ENCODE measurements at places on chromosomes 3 and 15. TPM values are rescaled to one million over a fixed set of nuclear protein-coding genes. Genes with fewer than 3 reads are reported as not detected.
A peak's percentile ranks its signal among the peaks of the same experiment; 100 is the strongest.

GRCh38 chr3:69085168-69085832 is 563 bp downstream of the ARL6IP5 start:
- peak overlapping the region; percentile 83 for H3K4me3 ChIP-seq
- peaks cover 22% of the 10 kb centered on the region for H3K4me1 ChIP-seq
- DNase-seq: peak; percentile 58
- H3K27ac ChIP-seq: peak overlapping the region; percentile 94
- H3K36me3 ChIP-seq: no peaks in the 10 kb centered on the region

RLBP1 gene
- total RNA-seq: not detected

SERPINI2 gene
- total RNA-seq: not detected

- H3K4me3 ChIP-seq: no peak overlapping the region
- no peaks in the 10 kb centered on the region for H3K4me1 ChIP-seq
- DNase-seq: no peak
- H3K36me3 ChIP-seq: no peaks in the 10 kb centered on the region
Observed at GRCh38 chr15:68658641-68659358, 80.0 kb downstream of the CORO2B start.

GCSAM gene
- 0.08 TPM for total RNA-seq

FEZF2 gene
- total RNA-seq: not detected

CADPS gene
- total RNA-seq: 0.17 TPM

DET1 gene
- 5.4 TPM for total RNA-seq

DNA sequence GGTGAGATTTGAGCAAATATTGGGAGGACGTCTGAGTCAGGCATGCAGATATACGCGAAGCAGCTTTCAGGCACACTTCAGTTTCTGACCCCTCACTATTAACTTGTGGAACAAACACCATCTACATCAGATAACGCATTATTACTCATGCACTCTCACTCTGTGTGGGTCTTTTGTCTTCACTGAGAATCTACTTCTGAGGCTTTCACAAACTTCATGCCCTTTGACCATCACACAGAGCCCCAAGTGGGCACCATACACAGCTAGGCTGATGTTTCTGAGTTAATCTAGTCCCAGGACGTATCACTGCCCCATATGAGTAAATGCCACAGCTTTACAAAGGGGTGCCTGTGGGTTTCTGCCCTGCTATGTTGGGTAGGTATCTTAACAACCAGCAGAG is 39.6 kb upstream of the IP6K2 start:
- H3K27ac ChIP-seq: no peak overlapping the region
- H3K27me3 ChIP-seq: no peaks in the 10 kb centered on the region
- peaks cover 21% of the 10 kb centered on the region for H3K4me1 ChIP-seq
- no peak for DNase-seq

DNA sequence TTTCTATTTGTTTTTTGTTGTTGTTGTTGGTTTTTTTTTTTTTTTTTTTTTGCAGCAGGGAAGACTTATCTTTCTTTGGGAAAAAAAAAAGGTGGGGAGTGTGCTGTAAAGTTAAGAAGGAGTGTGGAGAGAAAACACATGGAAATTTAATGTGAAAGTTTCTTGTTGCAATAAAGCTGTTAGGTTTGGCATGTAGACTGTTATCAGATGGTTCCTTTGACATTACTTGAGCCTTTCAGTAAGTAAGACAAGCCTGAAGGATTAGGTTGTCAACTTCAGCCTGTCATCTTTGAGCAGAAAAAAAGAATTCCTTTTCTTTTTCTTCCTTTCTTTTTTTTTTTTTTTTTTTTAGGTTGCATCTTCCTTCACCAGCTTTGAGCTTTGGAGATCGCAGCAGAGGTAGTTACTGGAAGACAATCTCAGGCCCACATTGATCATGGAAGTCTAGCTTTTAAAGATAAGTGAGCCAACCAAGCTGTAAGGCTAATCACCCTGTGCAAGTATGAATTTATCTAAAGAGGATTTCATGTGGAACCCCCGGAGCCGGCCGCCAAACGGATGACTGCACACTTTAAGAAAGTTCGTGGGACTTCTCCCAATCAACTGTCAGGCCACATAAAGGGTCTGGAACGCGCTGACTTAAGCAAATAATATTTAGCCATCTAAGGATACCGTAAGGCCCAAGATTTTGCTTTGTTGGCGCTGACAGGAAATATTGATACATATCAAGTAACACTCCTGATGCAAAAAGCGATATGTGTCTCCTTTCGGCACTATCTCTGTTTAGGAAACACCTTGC is 1040.1 kb upstream of the NR2F2 start:
- no peak overlapping the region for H3K4me3 ChIP-seq
- H3K27ac ChIP-seq: peak overlapping the region; percentile 36
- H3K4me1 ChIP-seq: no peaks in the 10 kb centered on the region
- peaks cover 2% of the 10 kb centered on the region for H3K27me3 ChIP-seq
- H3K36me3 ChIP-seq: no peaks in the 10 kb centered on the region
- DNase-seq: no peak

GRCh38 chr3:123081718-123082369 is 15.0 kb downstream of the PDIA5 start:
- DNase-seq: no peak
- H3K27me3 ChIP-seq: no peaks in the 10 kb centered on the region
- H3K4me3 ChIP-seq: no peak overlapping the region
- no peaks in the 10 kb centered on the region for H3K36me3 ChIP-seq
- peak overlapping the region; percentile 31 for H3K27ac ChIP-seq
- H3K4me1 ChIP-seq: peaks cover 81% of the 10 kb centered on the region

ENTPD3 gene
- total RNA-seq: not detected

DNA sequence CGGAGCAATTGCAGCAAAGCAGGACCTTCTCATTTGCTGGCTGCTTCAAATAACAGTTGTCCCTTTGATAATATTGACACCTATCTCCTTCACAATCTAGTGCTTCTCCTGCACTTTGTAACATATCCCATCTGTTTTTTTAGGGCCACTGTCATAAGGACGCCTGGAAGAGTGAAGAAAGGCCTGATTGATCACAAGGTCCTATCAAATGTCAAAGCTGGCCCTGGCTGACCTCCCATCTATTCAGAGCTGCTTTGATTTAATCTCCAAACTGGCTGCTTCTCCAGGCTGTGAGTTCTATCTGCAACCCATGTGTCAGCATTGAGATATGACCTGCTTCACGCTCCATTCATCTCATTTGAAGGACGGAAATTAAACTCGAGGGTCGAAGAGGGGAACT is 601.2 kb upstream of the KCNMB2 start:
- no peak for DNase-seq
- peaks cover 2% of the 10 kb centered on the region for H3K4me1 ChIP-seq
- H3K4me3 ChIP-seq: no peak overlapping the region
- H3K27ac ChIP-seq: no peak overlapping the region
- no peaks in the 10 kb centered on the region for H3K27me3 ChIP-seq

RETNLB gene
- not detected for total RNA-seq

DNA sequence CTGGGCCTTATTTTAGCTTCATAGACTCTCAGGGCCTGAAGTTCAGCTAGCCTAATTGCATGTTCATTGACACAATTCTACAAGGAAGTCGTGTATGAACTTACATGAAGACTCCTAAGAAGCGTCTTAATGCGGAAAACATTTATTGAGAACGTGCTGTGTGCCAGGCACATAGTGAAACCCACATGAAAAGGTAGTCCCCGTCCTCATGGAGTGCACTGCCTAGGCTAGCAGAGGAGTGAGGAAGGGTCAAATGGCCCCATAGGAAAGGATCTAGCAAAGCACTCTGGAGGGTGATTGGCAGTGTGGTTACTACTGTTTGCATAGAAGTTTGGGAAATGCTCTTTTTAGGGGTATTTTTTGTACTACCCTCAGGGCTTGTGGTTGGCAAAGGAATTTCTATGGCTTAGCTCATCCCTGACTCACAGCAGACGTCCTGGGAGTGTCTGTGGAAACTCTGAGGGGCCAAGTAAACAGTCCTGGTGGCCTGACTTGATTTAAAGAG is 854 bp upstream of the NPTN start:
- H3K4me3 ChIP-seq: peak overlapping the region; percentile 56
- H3K27ac ChIP-seq: peak overlapping the region; percentile 72
- H3K27me3 ChIP-seq: no peaks in the 10 kb centered on the region
- no peak for DNase-seq

- no peaks in the 10 kb centered on the region for H3K36me3 ChIP-seq
- H3K27me3 ChIP-seq: peaks cover 2% of the 10 kb centered on the region
- no peak overlapping the region for H3K27ac ChIP-seq
- no peaks in the 10 kb centered on the region for H3K4me1 ChIP-seq
- no peak overlapping the region for H3K4me3 ChIP-seq
- no peak for DNase-seq
Observed at GRCh38 chr3:44061961-44062360, 179.7 kb upstream of the TOPAZ1 start.

DNA sequence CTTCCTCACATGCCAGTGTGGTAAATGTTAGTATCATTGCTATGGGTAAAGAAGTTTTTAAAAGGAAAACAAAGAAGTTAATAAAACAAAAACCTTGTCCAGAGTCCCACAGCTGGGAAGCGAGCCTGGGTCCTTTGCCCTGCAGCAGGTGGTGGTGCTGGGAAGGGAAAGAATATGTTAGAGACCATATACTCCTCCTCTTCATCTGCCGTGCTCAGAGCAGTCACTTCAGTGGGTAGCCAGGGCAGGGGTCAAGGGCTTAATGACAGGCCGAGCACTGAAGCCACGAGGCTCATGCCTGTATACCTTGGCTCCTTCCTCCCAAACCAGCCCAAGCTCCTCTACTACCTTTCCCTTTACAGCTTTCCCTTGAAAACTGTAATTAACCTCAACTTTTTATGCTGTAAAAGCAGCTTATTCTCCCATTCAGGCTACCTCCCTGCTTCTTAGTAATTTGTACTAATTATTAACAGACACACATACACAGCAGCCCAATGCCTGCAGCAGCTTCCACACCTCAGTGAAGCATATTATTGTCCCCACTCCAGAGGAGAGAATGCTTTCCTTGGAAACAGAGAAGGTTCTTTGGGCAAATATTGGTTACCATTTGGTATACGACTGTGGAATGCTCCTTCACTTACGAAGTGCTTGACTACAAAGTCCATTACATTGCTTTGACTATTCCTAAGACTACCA is 362.1 kb downstream of the EPHB1 start:
- DNase-seq: no peak
- H3K36me3 ChIP-seq: no peaks in the 10 kb centered on the region
- peaks cover 10% of the 10 kb centered on the region for H3K4me1 ChIP-seq
- no peak overlapping the region for H3K4me3 ChIP-seq
- peak overlapping the region; percentile 93 for H3K27ac ChIP-seq

DNA sequence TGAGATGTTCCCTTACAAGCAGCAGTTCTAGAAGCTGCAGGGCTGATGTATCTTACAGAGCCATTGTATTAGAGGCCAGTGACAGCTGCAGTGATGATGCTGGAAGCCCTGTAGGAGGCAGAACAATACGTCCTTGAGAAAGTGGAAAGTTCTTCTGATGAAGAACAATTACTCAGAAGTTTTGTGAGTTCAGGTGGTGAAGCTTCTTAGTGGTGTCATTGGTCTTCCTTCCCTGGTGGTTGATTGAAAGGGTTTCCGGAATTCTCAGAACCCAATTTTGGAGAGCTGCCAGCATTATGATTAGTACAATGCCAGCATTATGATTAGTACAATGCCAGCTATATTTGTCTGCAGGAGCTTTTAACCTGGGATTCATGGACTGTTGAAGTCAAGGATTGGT is 356.4 kb downstream of the MFSD1 start:
- H3K27me3 ChIP-seq: no peaks in the 10 kb centered on the region
- H3K4me3 ChIP-seq: no peak overlapping the region
- no peaks in the 10 kb centered on the region for H3K36me3 ChIP-seq
- H3K4me1 ChIP-seq: no peaks in the 10 kb centered on the region

ZNF80 gene
- total RNA-seq: not detected

DNA sequence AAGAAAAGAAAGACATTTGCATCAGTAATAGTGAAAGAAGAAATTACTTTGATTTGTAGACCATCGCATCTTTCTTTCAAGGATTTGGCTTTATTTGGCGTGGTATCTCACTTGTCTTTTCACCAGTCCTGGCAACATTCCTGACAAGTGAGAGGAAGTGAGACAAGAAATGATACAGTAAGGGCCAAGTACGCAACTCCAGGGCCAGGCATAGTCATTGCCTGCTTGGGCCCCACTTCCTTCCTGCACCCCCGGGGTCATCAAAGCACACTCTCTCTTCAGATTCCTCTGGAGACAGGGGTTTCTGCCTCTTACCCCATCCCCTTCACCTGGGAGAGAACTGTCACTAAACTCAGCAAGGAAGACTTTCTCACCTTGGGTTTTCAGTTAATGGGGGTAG is 55.1 kb downstream of the CD47 start:
- DNase-seq: no peak
- no peaks in the 10 kb centered on the region for H3K36me3 ChIP-seq
- no peak overlapping the region for H3K27ac ChIP-seq
- H3K4me3 ChIP-seq: no peak overlapping the region
- H3K4me1 ChIP-seq: no peaks in the 10 kb centered on the region

CYP1A2 gene
- total RNA-seq: not detected

MUC20 gene
- 9.7 TPM for total RNA-seq

GRCh38 chr3:160136421-160136820 is 88.8 kb upstream of the C3orf80 start:
- H3K36me3 ChIP-seq: no peaks in the 10 kb centered on the region
- DNase-seq: no peak
- no peak overlapping the region for H3K27ac ChIP-seq

DNA sequence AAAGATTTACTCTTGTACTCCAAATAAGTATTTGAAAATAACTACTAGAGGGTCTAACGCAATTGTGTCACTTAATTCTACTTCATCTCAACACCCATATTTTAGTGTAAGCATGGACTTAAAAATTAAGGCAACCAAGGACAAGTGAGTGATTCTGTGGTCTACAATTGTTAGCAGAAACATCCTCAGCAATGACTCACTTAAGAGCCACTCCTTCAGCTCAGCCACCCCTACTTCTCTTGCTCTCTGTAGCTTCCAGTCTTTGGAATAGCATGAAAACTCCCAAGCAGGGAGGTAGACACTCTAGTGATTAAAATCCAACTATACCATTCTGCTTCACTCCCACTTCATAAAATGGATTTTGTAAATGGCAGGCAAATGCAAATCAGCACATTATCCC is 116.0 kb upstream of the LRRN1 start:
- peaks cover 10% of the 10 kb centered on the region for H3K4me1 ChIP-seq
- H3K4me3 ChIP-seq: no peak overlapping the region
- no peak for DNase-seq
- H3K27ac ChIP-seq: no peak overlapping the region

DNA sequence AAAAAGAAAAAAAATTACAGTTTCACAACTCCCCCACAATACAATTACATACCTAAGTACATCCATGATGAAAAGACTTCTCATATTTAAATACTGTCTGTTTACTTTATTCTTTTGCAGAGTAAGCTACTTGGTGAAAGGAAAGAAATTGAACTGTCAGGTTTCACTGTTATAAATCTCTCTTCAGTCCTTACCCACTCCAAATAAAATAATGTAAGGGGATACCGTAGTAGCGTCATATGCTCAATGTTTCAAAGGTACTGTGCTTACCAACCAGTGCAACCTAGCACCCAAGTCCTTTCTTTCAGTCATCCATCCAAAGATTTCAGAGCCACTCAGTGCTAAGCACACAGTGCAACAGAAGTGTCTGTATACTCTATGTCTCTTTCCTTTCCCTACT is 13.4 kb downstream of the GSK3B start:
- H3K4me1 ChIP-seq: peaks cover 2% of the 10 kb centered on the region
- no peak overlapping the region for H3K4me3 ChIP-seq
- no peak overlapping the region for H3K27ac ChIP-seq
- DNase-seq: no peak
- no peaks in the 10 kb centered on the region for H3K27me3 ChIP-seq
- no peaks in the 10 kb centered on the region for H3K36me3 ChIP-seq
